NCI-H2081 (cell line): ENCODE measurements at places on chromosomes 1 and 21.

GRCh38 chr1:84412316-84412942 is 14.1 kb downstream of the DNASE2B start:
- DNase-seq: no peak

DNA sequence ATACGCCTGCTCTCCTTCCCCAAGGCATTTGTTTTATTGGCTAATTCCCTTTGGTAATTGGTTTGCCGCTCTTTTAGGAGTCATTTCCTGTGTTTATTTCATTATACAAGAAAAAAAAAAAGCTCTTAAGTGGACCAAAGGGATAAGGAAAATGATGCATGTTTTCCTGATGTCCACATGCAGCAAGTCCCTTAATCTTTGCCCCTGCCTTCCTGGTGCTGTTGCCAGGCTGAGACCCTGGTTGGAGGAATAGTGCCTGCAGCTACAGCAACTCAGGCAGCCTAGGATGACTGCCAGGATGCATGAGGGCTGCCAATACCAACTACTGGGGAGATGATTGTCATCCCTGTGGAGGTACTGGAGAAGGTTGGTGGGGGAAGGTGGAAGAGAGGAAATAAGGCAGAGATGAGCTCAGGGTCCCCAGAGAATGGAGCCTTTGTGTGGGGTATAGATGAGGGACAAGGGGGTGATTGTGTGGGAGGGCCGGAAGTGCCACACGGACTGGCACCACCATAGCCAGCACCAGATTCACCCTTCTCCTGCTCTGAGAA is 6.1 kb upstream of the GATAD2B start:
- DNase-seq: peak; percentile 72

DNA sequence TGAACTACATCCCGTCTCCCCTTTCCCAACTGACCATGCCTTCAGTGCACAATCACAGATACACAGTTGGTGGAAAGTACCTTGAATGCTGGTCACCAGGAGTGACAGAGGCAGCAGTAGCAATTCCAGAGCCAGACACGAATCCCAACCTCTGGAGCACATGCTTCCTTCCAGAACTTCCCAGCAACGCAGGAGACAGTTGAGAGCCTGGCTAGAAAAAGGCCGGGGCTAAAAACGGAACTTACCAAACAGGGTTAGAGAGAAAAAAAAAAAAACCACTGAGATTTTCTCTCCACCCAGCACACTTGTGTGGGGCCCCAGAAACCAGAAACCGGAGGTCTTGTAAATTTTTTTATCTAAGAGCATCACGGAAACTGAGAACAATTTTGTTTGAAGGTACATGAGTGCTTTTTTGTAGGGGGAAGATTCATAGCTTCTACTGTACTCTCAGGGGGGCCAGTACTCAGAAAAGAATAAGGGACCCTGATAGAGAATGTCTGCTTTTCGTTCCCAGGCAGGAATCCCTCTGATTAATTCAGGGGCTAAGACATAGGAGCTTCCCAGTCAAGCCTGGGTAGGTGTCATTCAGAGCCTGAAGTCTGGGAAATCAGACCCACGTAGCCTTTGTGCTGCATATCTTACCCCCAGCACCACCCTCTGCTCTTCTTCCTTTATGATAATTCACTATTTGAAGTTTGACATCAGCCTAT is at the start of gene CD48:
TSS of gene CD48 (minus strand) at position 221 of the 710 bp plus-strand sequence. CDS start at position 162, 59 bp downstream.
- no peak for DNase-seq

DNA sequence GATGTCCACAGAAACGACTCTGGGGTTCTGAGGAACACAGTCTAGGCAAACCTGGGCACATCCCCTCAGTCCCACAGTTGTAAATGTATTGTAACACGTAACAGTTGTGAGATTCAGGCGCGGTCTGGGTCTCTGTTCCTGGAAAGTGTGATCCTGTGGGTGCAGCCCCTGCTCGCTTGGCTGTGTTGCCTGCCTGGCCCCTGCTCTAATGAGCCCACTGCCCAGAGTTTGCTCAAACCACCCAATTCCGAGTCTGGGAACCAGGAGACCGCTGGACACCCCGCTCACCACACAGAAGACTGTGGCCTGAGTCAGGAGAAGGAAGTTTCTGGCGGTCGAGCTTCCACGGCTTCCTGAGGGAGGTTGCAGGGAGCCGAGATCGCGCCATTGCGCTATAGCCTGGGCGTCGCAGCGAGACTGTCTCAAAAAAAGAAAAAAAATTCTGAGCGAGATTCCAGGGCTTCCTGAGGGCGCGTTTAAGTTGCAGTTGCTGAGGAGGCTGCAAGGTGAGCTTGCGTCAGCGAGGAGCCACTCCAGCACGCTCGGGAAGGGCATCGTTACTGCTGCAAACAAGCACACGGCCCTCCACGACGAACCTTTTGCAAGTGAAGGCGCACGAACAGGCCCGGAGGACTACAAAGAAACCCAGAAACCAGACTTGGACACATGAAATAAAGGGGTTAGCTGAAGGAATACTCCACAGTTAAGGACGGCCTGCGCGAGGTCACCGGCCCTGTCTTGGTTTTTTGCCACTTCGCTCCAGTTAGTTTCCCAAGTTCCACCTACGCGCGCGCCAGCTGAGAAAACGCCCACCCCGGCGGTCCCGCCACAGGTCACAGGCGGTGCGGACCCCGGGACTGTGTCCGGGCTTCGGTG is 1.1 kb downstream of the C21orf58 start:
- no peak for DNase-seq

- no peak for DNase-seq
These were observed 16.2 kb upstream of the CACHD1 start for GRCh38 chr1:64453688-64454087.

GRCh38 chr1:212062832-212063438 is 27.4 kb downstream of the DTL start:
- peak; percentile 54 for DNase-seq

- no peak for DNase-seq
These were observed 3.4 kb downstream of the HCRTR1 start for GRCh38 chr1:31620631-31621497.

- no peak for DNase-seq
These were observed 106.8 kb downstream of the NTNG1 start for GRCh38 chr1:107247679-107248078.

DNA sequence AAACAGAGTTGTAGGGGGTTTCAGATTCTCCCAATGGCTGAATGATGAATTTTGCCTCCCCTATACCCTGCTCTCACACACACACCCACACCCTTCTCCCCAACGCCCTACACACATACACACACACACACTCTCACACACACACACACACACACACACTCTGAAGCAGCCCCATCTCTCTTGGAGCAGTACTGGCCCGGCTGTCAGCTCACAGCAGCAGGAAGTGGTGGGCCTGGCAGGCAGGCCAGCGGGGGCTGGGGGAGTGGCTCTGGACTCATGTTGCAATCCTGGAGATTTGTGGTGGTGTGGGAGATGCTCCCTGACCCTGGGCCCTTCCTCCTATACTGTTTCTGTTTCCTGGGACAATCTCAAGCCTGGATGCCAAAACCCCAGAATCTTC is 2.2 kb downstream of the IKBKE start:
- no peak for DNase-seq
